ENCODE measurements at places on chromosomes 13 and 19.

DNA sequence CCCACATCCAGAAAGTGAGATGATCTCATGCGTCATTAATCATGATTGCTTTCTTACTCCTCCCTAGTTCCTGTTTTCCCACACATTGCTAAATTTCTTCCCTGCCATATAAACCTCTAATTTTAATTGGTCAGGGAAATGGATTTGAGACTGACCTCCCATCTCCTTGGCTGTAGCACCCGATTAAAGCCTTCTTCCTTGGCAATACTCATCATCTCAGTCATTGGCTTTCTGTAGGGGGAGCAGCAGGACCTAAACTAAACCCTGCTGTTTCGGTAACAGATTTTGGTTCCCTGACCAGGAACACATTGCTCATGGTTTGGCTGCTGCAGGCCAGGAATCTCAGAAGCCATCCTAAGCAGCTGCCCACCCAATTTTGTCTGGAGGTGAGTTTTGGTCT, 61.7 kb downstream of the SPRYD7 start:
- no peak for DNase-seq

DNA sequence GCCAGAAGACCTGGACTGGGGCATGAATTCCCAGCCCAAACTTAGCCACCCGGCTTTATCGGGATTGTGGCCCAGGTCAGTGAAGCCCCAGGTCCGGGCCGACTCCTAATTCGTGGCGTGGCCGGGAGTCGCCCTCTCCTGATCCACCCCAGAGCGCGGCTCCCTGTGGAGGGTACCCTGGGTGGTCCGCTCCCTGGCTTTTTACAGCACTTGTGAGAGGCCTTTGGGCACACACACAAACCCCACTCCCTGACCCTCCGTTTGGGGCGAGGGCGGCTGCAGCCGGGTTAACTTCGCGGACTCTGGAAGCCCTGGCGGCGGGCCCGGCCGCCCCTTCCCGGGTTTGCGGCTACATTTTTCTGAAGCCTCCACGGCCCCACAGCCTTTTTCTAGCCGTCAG, 56.4 kb downstream of the ZNF568 start:
- no peak for DNase-seq

GRCh38 chr19:4660181-4660791, 9.9 kb downstream of the MYDGF start:
- peak; percentile 36 for DNase-seq

GRCh38 chr13:63853816-63854215, 2438.2 kb upstream of the PCDH20 start:
- no peak for DNase-seq

- DNase-seq = no peak
Observed at GRCh38 chr13:51015973-51016372, 95.1 kb downstream of the C13orf42 start.

- no peak for DNase-seq
Observed at GRCh38 chr13:113901642-113902041, 37.8 kb upstream of the GAS6 start.

DNA sequence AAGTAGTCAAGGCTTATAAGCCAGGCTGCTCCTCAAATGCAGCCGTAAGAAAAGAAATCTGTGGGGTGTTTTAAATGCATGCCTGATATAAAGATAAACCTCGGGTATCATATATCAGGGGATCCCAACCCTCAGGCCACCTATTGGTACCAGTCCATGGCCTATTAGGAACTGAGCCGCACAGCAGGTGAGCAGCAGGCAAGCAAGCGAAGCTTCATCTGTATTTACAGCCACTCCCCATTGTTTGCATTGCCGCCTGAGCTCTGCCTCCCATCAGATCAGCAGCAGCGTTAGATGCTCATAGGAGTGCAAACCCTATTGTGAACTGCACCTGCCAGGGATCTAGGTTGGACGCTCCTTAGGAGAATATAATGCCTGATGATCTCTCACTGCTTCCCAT, 233.5 kb upstream of the SERP2 start:
- DNase-seq = no peak

DNA sequence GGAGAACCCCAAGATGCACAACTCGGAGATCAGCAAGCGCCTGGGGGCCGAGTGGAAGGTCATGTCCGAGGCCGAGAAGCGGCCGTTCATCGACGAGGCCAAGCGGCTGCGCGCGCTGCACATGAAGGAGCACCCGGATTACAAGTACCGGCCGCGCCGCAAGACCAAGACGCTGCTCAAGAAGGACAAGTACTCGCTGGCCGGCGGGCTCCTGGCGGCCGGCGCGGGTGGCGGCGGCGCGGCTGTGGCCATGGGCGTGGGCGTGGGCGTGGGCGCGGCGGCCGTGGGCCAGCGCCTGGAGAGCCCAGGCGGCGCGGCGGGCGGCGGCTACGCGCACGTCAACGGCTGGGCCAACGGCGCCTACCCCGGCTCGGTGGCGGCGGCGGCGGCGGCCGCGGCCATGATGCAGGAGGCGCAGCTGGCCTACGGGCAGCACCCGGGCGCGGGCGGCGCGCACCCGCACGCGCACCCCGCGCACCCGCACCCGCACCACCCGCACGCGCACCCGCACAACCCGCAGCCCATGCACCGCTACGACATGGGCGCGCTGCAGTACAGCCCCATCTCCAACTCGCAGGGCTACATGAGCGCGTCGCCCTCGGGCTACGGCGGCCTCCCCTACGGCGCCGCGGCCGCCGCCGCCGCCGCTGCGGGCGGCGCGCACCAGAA, 1.1 kb downstream of the SOX1 start:
- no peak for DNase-seq

DNA sequence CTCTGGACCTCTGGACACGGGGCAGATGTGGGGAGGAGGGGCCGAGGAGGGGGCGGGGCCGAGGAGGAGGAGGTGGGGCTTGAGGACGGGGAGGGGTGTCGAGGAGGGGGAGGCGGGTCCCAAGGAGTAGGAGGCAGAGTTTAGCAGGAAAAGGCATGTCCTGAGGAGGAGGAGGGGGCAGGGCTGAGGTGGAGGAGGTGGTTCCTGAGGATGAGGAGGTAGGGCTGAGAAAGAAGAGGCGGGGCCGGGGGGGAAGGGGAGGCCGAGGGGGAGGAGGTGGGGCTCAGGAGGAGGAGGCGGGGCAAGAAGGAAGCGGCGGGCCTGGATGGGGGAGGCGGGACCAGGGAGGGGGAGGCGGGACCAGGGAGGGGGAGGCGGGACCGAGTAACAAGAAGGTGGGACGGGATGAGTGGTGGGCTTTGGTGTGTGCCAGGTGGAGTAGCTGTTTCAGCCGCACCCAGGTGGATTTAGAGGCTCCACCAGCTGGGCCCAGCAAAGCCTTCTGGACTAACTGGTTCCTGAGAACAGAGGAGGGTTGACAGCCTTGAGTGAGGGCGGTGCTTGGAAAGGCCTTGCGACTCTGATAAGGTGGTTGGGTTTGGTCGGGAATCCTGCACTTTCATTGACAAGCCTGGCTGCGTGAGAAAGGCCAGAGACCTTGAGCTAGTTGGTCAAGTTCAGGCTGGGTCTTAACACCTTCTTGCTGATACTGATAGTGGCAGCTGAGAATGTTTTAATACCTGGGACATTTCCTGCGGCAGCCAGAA, 7.7 kb downstream of the TECR start:
- peak; percentile 72 for DNase-seq

DNA sequence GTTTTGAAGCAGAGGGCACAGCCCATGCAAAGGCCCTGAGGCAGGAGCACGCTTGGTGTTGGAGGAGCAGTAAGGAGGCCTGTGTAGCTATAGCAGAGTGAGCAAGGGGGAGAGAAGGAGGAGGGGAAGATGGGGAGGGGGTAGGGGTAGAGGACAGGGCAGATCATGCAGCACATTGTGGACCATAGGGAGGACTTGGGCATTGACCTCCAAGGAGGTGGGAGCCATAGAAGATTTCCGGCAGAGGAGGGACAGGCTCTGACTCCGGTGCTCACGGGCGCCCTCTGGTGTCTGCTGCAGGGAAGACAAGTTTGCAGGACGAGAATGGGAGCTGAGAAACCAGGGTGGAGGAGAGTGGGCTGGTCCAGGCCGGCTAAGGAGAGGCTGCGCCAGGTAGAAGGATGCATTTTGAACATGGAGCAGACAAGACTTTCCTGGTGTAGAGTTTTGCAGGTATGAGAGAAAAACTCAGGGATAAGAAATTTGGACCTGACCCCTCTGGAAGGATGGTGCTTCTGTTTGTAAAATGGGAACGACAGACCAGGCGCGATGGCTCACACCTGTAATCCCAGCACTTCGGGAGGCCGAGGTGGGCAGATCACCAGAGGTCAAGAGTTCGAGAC, 13.7 kb upstream of the CREB3L3 start:
- peak; percentile 70 for DNase-seq

DNA sequence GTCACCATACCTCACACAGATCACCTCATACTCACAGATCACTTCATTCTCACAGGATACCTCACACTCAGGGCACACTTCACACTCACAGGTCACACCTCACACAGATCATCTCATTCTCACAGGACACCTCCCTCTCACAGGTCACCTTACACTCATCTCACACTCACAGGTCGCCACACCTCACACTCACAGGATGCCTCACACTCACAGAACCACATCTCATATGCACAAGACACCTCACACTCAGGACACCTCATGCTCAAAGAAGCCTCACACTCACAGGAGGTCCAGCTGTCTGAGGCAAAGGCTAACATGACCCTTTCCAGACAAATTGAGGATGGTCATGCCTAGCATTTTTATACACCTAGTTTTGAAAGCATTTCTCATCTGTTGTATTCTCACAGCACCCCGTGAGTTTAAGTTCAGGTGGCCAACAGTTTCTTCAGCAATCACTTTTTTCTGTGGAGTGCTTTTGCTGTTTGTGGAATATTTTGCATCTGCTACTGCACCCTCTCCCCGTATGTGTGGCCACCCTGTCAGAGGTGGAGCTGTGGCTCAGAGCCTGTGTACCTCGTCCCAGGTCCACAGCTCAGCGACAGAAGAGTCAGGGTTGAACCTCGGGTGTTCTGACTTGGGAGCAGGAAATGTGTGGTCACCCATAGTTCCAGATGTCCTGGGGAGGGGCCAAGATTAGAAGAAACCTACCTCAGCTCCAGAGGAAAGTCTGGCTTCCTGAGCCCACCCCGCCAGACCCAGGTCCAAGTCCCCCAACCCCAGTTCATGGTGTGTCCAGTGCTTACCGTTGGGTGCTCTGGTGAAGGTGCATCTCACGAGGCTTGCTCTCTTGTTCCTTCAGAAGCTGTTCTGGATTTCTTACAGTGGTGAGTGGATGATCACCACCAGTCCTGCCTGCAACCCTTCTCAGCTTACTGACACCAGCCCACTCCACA, 7.6 kb downstream of the F7 start:
- no peak for DNase-seq

GRCh38 chr19:45475537-45476291, 7.9 kb downstream of the FOSB start:
- no peak for DNase-seq

DNA sequence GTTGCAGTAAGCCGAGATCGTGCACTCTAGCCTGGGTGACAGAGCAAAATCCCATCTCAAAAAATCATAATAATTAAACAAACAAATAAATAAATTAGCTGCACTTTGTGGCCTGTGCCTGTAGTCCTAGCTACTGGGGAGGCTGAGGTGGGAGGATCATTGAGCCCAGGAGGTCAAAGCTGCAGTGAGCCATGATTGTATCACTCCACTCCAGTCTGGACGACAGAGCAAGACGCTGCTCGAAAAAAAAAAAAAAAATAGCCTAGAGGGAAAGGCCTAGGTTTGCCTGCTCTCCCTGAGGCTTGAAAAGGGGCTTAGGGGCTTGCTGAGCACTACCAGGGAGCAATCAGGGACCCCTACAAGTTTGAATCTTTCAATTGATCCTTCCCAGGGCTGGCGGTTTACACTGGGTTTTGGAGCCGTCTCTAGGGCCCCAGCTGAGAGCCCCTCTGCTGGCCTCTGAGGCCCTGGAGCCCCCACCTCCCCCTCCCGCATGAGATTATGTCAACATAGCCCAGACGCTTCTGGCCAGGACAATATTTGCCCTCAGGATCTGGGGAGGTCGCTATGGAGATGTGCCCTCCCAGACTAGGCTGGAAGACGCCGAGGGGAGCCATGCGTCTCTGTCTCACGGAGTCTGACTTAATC, 10.4 kb upstream of the GIPR start:
- DNase-seq = no peak

- no peak for DNase-seq
Observed at GRCh38 chr19:46828484-46828883, 22.2 kb downstream of the AP2S1 start.

DNA sequence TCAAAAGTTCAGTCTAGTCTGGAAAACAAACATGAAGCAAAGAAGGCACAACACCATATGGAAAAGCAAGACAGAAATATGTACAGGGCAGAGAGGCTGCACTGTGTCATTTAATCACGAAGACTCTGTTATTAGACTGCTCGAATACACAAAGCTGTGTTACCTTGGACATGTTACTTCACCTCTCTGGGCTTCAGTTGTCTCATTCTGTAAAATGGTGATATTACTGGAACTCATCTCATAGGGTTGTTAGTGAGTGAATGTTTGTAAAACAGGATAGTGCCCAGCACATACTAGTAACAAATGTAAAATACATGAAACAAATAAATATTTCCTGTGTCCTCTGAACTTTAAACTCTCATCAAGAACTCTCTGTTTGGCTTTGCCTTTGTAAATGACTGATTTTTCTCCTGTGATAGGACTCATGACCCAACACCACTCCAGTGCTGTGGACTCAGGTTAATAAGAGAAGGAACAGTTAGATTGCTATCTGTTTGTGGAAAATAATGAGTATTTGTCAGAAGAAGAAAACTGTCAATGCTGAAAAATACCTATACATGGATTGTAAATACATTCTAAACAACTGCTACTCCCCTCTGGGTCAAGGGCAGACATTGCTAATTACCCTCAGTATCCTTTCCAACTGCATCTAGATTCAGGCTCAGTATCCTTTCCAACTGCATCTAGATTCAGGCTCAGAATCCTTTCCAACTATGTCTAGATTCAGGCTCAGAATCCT, 62.3 kb downstream of the ZIC5 start:
- DNase-seq = no peak

DNA sequence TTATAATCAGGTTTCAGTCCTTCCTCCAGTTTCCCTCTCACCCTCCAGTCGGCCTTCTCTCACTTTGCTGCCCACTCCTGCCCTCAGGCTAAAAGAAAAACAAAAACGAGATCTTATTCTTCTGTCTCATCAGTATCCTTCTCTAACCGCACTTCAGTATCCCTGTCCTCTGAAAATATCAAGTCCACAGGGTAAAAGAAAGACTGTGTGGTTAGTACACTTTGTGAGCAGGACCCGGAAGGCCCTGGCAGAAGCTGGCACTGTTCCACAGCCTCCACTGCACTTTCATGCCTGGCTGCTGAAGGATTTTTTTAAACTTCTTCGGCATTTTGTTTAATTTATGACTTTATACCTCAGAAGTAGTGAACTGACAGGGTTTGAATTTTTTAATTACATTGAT, 51.8 kb downstream of the TM9SF2 start:
- no peak for DNase-seq

DNA sequence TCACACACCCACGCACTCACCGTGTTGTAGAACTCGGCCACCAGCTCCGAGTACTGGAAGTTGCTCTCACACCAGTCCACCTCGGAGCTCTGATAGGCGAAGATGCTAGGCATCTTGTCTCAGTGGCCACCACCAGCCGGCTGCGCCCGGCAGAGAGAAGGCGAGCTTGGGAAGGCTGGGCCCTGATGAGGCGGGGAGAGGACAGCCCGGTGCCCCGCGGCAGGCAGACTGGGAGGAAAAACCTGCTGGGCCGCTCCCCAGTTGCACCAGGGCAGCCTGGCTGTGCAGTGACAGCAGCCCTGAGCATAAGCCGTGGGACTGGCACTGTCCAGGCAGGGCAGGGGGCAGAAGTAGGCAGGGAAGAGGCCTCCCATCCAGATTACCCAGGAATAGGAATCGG, at the start of gene ACER1:
Gene ACER1 (minus strand): TSS at position 174 of the 400 bp plus-strand sequence. CDS start 61 bp downstream, at position 113.
- DNase-seq = no peak

All from OCI-LY7 (cell line).